CD8-positive, alpha-beta memory T cell (primary cell): ENCODE measurements at places on chromosomes 2 and 18. TPM values are rescaled to one million over a fixed set of nuclear protein-coding genes. Genes with fewer than 3 reads are reported as not detected.

SCN7A gene
- not detected for total RNA-seq

VAMP8 gene
- total RNA-seq, result 95.4 TPM

FBLN7 gene
- 2.1 TPM for total RNA-seq

IL1R1 gene
- total RNA-seq, result 3.7 TPM

TGFA gene
- total RNA-seq, result 0.42 TPM

ADGRF3 gene
- total RNA-seq, result 4.0 TPM

ENOSF1 gene
- total RNA-seq, result 50.8 TPM

CKAP2L gene
- total RNA-seq, result 19.1 TPM

- no peak for DNase-seq
Measured at GRCh38 chr2:216897561-216898203, 37.8 kb upstream of the TNP1 start.

DNA sequence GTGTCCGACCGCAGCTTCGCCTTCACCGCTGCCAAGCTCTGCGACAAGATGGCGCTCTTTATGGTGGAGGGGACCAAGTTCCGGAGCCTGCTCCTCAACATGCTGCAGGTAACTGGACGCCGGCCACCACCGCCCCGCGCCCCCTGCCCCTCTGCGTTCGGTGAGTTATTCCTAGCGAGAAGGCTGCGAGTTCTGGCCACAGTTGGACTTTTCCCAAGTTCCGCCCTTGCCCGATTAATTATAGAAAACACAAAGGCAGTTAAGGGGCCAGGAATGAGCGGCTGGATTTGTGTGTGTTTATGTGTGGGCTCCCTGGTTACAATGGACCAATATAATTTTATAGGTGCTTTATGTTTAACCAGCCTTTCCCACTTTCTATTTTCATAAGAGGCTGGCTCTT is 189.2 kb downstream of the SMAD7 start:
- DNase-seq, result no peak

DNA sequence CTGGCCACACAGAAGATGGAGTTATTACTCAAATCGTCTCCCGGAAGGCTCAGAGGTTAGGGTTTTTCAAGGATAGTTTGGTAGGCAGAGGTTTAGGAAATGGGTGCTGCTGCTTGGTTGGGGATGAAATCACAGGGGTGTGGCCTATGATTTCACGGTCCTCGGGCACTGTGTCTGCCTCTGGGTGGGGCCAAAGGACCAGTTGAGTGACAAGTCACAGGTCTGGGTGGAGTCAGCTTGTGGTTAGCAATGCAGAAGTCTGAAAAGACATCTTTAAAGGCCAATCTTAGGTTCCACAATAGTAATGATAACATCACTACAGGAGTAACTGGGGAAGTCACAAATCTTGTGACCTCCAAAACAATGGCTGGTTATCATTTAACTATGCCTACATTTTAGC is 387.8 kb downstream of the ZNF521 start:
- no peak for DNase-seq

DNA sequence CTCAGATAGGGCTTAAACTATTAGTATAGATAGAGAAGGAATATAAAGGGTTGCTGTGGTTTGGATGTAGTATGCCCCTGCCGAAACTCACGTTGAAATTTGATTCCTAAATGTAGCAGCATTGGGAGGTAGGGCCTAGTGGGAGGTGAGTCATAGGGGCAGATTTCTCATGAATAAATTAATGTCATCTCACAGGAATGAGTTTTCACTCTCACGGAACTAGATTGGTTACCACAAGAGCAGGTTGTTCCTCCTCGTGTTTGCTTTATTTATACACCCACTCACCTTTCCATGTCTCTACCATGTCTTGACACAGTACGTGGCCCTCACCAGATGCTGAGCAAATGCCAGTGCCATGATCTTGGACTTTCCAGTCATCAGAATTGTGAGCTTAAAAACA is 218.2 kb downstream of the RBM43 start:
- DNase-seq, result no peak

DNA sequence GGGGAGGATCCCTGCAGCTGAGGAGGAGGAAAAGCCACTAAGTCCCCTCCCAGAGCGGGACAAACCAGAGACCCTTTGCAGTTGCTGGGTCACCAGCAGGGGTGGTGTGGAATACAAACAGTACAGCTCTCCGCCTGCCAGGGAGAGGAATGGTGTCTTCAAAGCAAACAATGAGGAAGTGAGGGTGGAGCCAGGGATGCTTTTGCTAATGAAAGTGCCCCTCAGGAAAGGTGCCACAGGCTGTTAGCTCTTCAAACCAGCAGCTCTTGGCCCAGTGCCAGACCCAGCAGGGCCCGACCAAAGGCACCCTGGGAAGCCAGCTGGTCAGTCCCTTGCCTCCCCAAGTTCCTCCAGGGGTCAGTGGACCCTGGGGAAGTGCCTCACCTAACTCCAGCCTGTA is 102.8 kb downstream of the HIBCH start:
- DNase-seq, result no peak

GRCh38 chr18:730692-731091 is 18.3 kb upstream of the ENOSF1 start:
- DNase-seq, result no peak

GRCh38 chr2:115162494-115163293 is 720.3 kb downstream of the DPP10 start:
- DNase-seq, result no peak

- DNase-seq, result no peak
Measured at GRCh38 chr2:85727798-85728197, 26.0 kb upstream of the ATOH8 start.

- peak; percentile 26 for DNase-seq
Measured at GRCh38 chr2:239466061-239466754, 65.4 kb upstream of the HDAC4 start.

DNA sequence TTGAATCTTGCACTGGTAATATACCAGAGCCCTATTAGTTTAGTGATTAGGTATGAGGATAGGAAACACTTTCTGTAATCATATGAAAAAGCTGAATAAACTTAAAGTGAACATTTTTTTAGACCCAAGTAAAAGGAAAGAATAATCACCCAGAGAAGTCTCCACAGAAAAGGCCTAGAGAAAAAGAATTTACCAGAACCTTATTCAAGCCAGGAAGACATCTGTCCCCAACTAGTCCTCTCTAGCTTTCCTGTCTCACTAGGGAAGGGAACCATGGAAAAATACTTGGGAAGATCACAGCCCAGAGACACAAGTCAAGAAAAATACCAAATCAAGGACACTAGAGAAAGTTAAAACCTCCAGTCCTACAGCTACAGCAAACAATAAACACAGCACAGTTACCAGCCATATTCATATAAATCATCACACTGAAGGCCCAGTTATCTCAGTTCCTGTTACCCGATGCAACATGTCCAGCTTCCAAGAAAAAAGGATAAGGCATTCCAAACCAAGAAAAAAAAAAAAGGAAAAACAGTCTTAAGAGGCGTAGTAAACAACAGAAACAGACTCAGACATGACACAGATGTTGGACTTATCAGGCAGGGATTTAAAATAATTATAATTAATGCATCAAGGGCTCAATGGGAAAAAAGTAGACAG is 461.5 kb downstream of the IRS1 start:
- no peak for DNase-seq

DNA sequence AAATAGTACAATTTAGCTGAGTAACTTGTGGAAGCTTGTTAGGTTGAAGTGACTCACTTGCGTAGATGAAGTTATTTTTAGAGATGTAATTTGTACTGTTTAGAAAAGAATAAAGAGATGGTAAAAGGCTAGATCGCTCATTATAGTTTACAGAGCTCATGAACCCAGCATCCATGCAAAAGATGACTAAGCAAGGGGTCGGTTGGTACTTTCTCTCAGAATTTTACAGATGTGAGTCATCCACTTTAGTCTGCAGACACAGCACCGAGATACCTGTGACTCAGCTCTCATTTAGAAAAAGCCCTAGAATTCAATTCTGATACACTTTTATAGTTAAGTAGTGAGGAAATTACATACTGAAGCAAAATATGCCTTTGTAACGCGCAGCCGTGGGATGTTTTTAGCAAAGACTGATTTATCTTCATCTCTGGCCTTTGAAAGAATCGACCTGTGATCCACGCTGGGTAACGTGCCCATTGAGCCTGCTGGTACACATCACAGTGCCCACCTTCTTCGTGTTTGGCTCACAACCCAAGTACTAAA is 116.5 kb upstream of the FOSL2 start:
- DNase-seq, result no peak

DNA sequence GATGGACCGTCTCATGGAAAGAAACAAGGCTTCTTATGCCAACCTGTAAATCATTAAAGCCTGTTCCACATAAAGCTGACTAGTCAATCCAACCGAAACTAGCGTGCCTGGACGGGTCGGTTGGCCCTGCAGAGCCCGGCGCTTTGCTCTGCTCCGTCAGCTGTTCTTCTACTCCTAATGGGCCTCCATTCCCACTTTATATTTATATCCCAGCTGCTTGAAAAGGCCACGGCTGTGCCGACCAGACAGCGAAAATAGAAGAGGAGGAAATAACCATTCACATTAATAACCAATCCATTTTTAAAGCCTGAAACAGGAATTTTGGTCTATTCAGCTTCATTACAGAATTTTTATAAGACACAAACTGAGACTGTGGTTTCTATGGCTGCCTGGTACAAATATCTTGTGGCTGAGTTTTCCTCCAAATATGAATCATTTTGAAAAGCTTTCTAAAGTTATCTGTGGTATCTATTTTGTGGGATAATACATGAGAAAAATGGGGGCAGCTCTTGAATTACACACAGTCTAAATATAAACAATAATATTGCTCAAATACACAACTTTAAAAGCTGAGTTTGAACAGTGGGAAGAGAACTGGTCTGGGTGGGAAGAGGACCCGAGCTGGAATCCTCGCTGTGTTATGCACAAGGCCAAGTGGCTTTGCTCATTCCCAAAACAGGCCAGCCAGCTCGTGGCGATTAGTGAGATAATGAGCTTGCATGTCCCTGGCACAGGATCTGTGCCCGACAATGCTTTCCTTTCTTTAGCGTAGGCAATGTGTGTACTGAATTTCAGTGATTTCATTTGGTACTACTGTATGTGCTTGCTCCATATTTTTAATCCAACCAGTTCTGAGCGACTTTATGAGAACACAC is 10.5 kb upstream of the FAM124B start:
- no peak for DNase-seq

- no peak for DNase-seq
Measured at GRCh38 chr2:109609352-109610024, 4.3 kb downstream of the SEPTIN10 start.

DNA sequence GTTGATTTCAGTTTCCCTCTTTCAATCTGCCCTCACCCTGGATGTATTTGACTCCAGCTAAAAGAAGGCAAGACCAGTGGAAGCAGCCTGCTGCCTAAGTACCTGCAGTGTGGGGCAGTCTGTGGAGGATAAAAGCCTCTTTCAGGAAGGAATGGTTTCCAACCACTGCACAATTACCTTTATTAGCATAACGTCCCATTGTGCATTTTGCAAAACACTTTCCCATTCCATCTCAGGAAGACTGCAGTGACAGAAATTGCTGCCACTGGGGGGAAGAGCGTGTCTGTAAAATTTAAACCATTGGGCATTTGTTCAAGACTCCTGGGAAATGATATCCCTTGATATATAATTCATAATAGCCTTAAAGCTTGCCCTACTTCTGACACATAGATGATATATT is 26.2 kb downstream of the CYRIA start:
- no peak for DNase-seq

- no peak for DNase-seq
Measured at GRCh38 chr2:161243905-161244304, 64.3 kb upstream of the PSMD14 start.

DNA sequence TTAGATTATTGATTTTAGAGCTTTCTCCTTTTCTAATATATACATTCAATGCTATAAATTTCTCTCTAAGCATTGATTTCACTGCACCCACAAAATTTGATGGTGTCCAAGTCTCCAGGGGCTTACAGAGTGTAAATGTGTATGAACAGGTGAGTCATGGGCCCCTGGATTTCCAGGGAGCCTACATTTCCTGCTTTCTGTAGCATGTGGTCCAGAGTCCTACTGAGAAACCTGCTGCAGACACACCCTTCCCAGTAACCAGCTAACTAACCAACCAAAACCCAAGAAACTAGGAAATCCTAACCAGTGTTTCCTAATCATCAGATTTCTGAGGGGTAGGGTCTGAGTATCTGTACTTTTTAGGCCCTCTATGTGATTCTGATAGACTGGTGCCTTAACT is 39.5 kb upstream of the TANC1 start:
- no peak for DNase-seq

- DNase-seq, result no peak
Measured at GRCh38 chr2:124805060-124805459, 780.0 kb downstream of the CNTNAP5 start.

GRCh38 chr18:58313491-58314032 is 269.5 kb downstream of the NEDD4L start:
- no peak for DNase-seq

- no peak for DNase-seq
Measured at GRCh38 chr2:217953011-217953481, 49.7 kb downstream of the TNS1 start.

- DNase-seq, result no peak
Measured at GRCh38 chr18:6628187-6628586, 101.3 kb upstream of the ARHGAP28 start.
